Neural progenitor cell (in vitro differentiated cells): ENCODE measurements at places on chromosomes 6 and 20.

DNA sequence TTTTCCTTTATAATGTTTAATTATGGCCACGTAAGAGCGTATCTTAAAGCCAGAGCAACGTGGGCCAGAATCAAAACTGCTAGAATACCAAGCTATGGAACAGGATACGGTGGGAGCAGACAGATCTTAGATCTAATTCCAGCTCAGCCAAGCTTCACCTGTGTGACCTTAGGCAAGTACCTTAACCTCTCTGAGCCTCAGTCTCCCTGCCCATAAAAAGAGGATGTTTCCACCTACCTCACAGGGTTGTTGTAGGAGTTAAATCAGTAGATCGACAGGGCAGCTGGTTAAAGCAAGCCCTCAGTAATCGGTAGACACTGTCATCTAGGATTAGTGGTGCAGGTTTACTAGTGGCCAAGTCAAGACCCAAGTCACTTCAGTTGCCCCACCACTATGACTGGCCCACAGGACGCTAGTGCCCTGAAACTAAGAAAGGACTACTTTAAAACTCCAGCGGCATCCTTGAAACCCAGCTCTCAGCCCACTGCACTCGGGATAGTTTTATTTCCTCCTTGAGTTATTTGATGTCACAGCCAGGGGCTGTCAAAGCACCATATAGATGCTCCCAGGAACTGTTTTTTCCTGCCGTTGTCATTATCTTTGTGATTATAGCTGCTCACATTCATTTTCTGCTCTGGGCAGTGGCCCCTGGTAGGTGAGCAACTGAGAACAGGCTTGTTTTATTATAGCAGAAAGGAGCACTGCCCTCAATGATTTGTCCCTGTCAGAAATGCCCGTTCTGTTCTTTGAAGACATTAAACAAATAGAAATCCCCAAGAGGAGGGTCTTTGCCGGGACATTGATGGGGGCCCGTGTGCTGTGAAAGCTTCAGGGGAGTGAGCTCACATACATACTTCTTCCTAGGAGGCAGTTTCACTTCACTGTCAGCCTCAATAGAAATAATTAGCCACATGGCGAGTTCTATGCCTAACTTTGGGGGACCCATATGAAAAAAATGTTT, 63.1 kb downstream of the ISM1 start:
- H3K4me3 ChIP-seq = no peak overlapping the region
- H3K27me3 ChIP-seq = no peaks in the 10 kb centered on the region
- no peaks in the 10 kb centered on the region for H3K36me3 ChIP-seq
- no peak for DNase-seq
- H3K27ac ChIP-seq = no peak overlapping the region

- peaks cover 100% of the 10 kb centered on the region for H3K27me3 ChIP-seq
- H3K36me3 ChIP-seq = no peaks in the 10 kb centered on the region
- DNase-seq = peak; percentile 79
- H3K4me3 ChIP-seq = peak overlapping the region; percentile 57
- no peak overlapping the region for H3K27ac ChIP-seq
Observed at GRCh38 chr20:40687384-40688128, 1.5 kb downstream of the MAFB start.

DNA sequence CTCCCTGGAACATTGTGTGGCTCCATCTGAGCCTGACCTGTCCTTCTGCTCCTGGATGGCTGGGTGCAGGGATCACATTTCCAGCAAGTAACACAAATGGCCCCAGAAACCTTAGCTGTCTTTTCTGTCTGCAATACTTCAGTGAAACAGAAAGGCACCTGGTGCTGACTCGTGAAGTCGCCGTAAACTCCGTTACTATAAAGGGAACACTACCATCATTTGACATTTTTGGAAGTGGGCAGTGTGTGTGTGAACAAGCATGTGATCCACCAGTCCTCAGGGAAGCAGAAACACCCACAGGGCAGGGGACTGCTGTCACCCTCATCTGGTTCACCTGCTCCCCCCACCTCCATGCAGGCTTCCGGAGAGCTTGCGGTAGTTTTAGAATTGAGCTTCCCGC, 23.9 kb downstream of the SERPINB6 start:
- no peak for DNase-seq
- H3K4me3 ChIP-seq = no peak overlapping the region
- H3K4me1 ChIP-seq = peaks cover 4% of the 10 kb centered on the region
- no peaks in the 10 kb centered on the region for H3K36me3 ChIP-seq
- no peak overlapping the region for H3K27ac ChIP-seq
- no peaks in the 10 kb centered on the region for H3K27me3 ChIP-seq

DNA sequence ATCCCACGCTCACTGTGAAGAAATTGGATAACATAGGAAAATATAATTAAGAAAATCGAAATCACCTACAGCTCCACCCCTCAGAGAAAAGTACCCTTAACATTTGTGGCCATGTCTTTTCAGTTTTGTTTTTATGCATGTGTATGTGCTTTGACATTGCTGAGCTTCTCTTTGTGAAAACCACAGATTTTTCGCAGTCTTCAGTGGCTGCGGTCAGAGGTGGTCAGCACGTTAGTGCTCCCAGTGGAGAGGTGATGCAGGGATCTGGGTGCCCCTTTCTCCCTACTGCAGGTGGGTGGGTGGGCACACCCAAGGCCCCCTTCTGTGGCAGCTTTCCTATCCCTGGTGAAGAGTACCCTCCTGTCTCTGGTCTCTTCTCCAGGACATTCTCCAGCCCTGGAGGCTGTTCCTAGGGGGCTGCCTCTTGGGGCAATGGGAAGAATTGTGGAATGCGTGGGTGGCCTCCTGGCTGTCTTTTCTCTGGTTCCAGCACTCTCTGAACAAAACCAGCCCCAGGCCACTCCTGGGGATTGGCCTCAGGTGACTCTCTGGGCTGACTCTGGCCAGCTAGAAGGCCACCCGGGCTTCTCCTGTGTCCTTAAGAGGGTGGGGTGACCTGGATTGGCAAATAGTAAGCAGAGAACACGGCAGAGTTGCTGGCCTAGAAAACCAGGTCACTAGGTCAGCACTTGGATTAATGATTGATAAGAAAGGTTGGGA, 49.8 kb upstream of the FANCE start:
- no peaks in the 10 kb centered on the region for H3K36me3 ChIP-seq
- no peak overlapping the region for H3K27ac ChIP-seq
- H3K27me3 ChIP-seq = no peaks in the 10 kb centered on the region
- peak; percentile 17 for DNase-seq
- no peaks in the 10 kb centered on the region for H3K4me1 ChIP-seq
- no peak overlapping the region for H3K4me3 ChIP-seq

- H3K27me3 ChIP-seq = peaks cover 16% of the 10 kb centered on the region
- DNase-seq = no peak
- H3K4me3 ChIP-seq = no peak overlapping the region
- no peaks in the 10 kb centered on the region for H3K4me1 ChIP-seq
Observed at GRCh38 chr20:59071216-59071615, 28.6 kb upstream of the PRELID3B start.

DNA sequence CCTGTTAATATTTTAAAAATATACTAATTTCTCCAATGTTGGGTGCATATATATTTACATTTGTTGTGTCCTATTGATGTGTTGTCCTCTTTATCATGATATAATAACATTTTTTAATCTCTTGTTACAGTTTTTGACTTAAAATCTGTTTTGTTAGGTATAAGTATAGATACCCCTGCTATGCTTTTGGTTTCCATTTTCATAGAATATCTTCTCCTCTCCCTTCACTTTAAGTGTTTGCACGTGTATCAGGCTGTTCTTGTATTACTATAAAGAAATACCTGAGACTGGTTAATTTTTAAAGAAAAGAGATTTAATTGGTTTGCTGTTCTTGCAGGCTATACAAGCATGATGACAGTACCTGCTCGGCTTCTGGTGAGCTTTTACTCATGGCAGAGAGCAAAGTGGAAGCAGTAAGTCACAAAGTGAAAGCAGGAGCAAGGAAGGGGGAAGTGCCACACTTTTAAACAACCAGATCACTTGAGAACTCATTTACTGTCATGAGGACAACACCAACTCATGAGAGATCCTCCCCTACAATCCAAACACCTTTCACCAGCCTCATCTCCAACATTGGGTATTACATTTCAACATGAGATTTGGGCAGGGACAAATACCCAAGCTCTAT, 340.5 kb upstream of the SYNCRIP start:
- H3K27ac ChIP-seq = no peak overlapping the region
- no peak overlapping the region for H3K4me3 ChIP-seq
- H3K36me3 ChIP-seq = no peaks in the 10 kb centered on the region
- H3K4me1 ChIP-seq = no peaks in the 10 kb centered on the region
- H3K27me3 ChIP-seq = no peaks in the 10 kb centered on the region

DNA sequence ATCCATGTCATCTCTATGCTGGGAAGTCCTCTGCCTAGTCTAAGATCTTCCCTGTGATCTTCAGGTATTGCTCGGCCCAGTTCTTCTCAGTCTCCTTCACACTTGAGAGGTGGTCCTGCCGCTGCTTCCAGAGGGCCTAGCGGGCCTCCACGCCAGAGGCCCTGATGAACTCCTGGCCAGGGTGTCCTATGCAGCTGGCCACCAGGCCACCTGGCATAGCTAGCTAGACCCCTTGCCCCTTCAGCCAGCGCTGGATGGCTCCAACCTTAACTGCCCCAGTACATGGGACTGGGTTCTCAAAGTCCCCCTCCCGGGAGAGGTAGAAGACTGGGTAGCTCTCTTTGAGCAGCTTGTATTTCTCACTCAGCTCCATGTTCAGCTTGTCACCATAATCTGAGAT, 81.1 kb downstream of the ZFP64 start:
- peaks cover 15% of the 10 kb centered on the region for H3K27me3 ChIP-seq
- no peak for DNase-seq
- no peaks in the 10 kb centered on the region for H3K36me3 ChIP-seq
- peaks cover under 1% of the 10 kb centered on the region for H3K4me1 ChIP-seq
- no peak overlapping the region for H3K27ac ChIP-seq

DNA sequence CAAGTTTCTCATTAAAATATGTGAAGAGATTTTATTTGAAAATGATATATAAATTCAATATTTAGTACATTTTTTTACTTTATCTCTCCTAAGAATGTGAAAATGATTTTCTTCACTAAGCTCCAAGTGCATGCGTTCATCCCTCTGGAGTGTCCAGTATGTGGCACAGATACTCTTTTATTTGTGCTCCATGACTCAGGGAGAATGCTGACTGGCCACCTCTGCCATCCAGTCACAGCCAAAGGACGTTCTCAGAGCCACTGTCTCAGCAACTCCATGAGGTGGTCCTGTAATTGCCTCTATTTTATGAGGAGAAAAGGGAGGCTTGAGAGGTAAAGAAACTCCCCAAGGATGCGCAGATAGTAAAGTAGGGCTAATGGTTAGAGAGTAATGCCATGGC, 58.3 kb downstream of the KAT14 start:
- H3K4me3 ChIP-seq = no peak overlapping the region
- DNase-seq = no peak
- H3K27me3 ChIP-seq = no peaks in the 10 kb centered on the region
- H3K27ac ChIP-seq = no peak overlapping the region
- no peaks in the 10 kb centered on the region for H3K36me3 ChIP-seq

- H3K27me3 ChIP-seq = no peaks in the 10 kb centered on the region
- no peak for DNase-seq
- no peak overlapping the region for H3K27ac ChIP-seq
- no peak overlapping the region for H3K4me3 ChIP-seq
- H3K36me3 ChIP-seq = no peaks in the 10 kb centered on the region
Observed at GRCh38 chr20:49612127-49612738, 44.3 kb upstream of the PTGIS start.
